ENCODE measurements at places on chromosomes 12 and 14.

GRCh38 chr14:104138098-104138717 lies at the start of gene KIF26A:
KIF26A (plus strand) TSS chr14:104138587; CDS start chr14:104138723, 136 bp downstream.
- no peaks in the 10 kb centered on the region for H3K27me3 ChIP-seq
- no peak for DNase-seq
- no peaks in the 10 kb centered on the region for H3K36me3 ChIP-seq
- H3K4me1 ChIP-seq, result no peaks in the 10 kb centered on the region

DNA sequence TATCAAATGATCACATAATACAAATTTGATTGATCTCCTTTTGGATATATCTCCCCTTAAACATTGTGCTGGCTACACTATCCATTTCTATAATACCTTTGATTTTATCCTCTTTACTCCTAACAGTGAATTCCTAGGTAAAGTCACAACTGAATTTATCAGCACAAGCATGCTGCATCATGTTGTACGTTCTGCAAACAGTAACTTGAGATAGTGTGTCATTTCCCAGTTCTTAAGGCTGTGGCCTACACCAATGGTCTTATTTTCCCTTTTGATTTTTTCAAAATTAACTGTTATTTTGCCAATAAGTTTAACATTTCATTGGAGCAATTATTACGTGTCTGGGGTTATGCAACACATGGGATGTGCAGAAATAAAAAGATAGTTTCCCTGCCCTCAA lies 24.8 kb downstream of the PRKCH start:
- H3K4me3 ChIP-seq, result no peak overlapping the region
- no peaks in the 10 kb centered on the region for H3K36me3 ChIP-seq
- no peaks in the 10 kb centered on the region for H3K4me1 ChIP-seq
- H3K27ac ChIP-seq, result no peak overlapping the region

GRCh38 chr14:70257526-70257925 lies 68.8 kb upstream of the SLC8A3 start:
- H3K36me3 ChIP-seq, result no peaks in the 10 kb centered on the region
- H3K27me3 ChIP-seq, result peaks cover 6% of the 10 kb centered on the region
- DNase-seq, result peak; percentile 8
- H3K4me1 ChIP-seq, result no peaks in the 10 kb centered on the region

DNA sequence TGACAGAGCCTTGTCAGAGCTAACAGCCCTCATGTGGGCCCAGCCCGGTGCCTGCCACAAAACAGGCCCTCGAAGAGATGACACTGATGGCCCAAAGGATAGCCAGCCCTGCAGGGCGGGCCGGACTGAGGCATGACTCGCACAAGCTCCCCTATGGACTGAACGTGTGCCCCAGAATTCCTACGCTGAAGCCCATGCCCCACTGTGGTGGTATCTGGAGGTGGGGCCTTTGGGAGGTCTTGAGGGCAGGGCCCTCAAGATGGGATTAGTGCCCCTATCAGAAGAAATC lies 38.6 kb downstream of the CHGA start:
- no peak overlapping the region for H3K4me3 ChIP-seq
- DNase-seq, result no peak
- H3K27me3 ChIP-seq, result no peaks in the 10 kb centered on the region
- no peaks in the 10 kb centered on the region for H3K4me1 ChIP-seq

- no peak overlapping the region for H3K4me3 ChIP-seq
- no peak overlapping the region for H3K27ac ChIP-seq
- H3K36me3 ChIP-seq, result no peaks in the 10 kb centered on the region
Observed at GRCh38 chr14:95296966-95297365, 22.7 kb downstream of the CLMN start.

DNA sequence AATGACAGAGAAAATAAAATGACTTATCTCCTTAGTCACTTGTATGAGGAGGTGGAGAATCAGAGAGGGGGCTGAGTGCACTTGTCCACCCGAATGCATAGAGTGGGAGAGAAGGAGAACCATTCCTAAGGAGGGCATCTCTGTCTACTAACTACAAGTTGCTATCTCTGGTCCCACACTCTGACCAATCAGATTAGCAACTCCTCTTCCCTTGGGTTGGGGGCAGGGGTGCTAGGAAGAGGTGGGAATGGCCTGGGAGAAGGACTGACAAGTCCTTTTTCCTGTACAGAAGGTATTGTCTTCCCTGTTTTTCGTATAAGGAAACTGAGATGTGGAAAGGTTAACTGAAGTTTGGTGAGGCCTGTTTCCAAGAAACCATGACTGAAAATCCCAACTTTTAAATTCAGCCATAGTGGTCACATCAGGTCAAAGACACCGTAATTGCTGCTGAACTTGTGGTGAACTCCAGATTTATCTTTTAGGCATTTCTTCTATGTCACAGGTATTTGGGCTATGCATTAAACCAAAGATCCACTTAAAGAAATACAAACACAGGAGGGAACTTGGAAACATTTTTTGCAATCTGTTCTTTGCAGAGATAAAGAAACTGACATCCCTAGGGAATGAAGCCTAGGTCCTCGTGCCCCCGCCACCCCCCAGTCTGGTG lies 207.8 kb downstream of the CRADD start:
- H3K27me3 ChIP-seq, result no peaks in the 10 kb centered on the region
- no peak overlapping the region for H3K27ac ChIP-seq
- no peak for DNase-seq
- no peaks in the 10 kb centered on the region for H3K4me1 ChIP-seq
- H3K36me3 ChIP-seq, result no peaks in the 10 kb centered on the region

Data from Panc1 (cell line).